Fibroblast of skin of abdomen (primary cell): ENCODE measurements at places on chromosomes 7 and 10.

DNA sequence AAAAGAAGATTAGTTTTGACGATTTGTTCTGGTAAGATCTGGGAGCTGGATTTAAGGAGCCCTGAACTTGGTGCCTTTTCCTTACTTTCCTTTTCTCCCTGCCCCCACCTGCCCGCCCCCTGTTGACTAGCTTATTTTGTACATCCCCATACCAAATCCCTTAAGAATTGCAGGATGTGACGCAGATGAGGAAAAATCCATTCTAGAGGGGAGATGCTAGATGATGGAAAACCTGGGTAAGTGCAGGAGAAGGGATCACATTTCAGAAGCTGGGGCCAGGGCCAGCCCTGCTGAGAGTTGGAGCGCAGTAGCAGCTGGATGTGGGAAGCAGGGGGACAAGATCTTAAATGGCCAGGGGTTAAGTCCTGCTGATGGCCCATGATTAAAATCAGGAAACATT is 93.9 kb downstream of the CCDC3 start:
- peak; percentile 83 for DNase-seq

- peak; percentile 48 for DNase-seq
Measured at GRCh38 chr7:77450054-77450453, 33.9 kb upstream of the GSAP start.

DNA sequence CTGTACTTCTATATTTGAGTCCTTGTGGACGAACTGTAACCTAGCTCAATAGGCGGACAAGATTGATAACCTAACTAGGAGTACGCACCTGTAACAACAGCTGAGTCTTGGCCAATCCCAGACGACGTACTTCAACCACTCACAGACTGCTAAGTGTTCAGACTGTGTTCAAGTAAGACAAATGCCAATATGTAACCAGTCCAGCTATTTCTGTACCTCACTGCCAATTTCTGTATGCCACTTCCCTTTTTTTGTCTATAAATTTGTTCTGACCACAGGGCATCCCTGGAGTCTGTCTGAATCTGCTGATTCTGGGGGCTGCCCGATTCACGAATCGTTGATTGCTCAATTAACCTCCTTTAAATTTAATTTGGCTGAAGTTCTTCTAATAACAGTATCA is 32.2 kb downstream of the HACD1 start:
- no peak for DNase-seq

- no peak for DNase-seq
Measured at GRCh38 chr10:46053534-46054434, 7.7 kb upstream of the MSMB start.

GRCh38 chr10:43124574-43125273 is 13.5 kb upstream of the CSGALNACT2 start:
- DNase-seq, result no peak
